Hindlimb muscle (tissue), 1 donor: ENCODE measurements at places on chromosomes 4 and X.

- DNase-seq: no peak
Measured at GRCh38 chr4:119939071-119939995, 127.3 kb downstream of the MAD2L1 start.

- no peak for DNase-seq
Measured at GRCh38 chr4:1862055-1862911, 6.3 kb upstream of the LETM1 start.

DNA sequence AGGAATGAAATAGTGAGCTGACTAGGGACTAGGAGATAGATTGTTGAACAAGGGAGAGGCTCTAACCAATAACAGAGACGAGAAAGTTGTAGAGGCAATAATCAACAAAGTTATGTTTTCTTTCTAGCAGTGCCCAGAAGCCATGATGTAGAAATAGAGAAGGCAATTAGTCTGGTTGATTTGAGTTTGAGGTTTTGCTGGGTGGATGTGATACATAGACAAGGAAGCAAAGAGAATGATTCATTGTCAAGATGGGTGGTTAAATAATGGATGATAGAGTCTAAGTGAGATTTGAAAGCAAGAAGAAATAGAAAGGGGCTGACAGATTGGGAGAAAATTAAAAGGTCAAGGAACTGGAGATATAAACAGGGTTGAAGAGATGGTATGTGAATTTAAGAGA is 11.2 kb downstream of the RBM41 start:
- no peak for DNase-seq

GRCh38 chrX:13638021-13638420 is 14.9 kb upstream of the TCEANC start:
- DNase-seq: no peak

DNA sequence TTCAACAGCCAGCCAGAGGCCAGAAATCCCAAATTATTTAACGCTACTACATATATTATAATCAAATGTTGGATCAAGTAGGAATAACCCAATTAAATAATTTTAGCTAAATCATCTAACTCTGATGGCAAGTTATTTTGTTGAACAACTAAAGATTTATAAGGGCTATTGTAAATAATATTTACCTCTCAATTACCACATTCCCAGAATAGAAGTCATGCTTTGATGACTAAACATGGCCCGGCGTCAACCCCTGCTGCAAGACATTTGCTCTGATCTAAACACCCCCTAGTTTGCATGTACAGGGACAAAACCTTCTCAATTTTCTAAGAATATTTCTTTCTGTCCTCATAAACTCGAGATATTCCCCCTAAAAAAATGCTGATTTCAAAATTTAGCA is 14.2 kb downstream of the VEGFC start:
- no peak for DNase-seq
